Stimulated activated CD8-positive, alpha-beta memory T cell treated with anti-CD3 and anti-CD28 coated beads, Interleukin-7, amount 100 ng/mL, for 24 hours (primary cell): ENCODE measurements at places on chromosomes 12 and 14.

- DNase-seq: no peak
These were observed 11.3 kb downstream of the GARIN6 start for GRCh38 chr12:99658671-99659349.

DNA sequence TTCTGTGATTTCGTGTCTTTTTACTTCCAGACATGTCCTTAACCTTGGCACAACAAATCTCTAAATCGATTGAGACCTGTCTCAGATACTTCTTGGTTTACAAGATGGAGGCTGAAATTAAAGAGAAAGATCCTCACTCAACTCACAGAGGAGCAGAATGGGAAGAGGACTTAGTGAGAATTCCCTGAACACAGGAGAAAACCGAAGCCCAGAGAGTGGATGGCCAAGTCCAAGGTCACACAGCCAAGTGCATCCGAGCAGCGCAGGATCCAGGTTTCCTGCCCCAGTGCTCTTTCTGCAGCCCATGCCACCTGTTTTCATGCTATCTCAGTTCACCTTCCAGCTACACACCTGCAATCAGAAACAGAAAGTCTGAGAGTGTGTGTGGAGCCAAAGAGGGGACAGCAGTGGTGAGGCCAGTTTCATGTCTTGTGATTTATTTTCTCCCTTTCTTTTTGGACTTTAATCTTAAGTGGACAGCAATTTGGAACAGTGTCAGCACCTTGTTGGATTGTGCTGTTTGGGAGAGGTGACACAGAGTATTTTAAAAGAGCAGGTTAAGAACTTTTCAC is 22.9 kb upstream of the TCL1B start:
- no peak for DNase-seq

- no peak for DNase-seq
These were observed 111.1 kb downstream of the DIP2B start for GRCh38 chr12:50615907-50616296.

DNA sequence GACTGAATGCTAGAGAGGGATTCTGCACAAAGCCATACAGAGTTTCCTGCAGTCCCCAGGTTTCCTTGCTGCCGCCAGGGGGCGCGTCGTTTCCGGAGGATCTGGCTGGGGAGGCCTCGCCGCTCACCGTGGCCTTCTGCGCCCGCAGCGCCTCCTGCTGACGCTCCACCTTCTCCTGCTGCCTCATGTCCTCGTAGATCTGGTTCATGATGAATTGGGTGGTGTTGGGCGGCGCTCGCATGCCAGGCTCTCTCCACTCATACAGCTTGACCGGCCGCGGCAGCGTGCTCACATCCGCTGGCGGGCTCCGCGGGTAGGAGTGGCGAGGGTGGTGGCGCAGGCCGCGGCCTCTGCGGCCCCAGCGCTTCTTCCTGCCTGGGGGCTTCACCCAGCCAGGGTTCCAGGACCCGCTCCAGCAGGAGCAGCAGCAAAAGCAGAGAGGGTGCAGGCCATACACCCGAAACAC is 987 bp downstream of the CCER1 start:
- no peak for DNase-seq

DNA sequence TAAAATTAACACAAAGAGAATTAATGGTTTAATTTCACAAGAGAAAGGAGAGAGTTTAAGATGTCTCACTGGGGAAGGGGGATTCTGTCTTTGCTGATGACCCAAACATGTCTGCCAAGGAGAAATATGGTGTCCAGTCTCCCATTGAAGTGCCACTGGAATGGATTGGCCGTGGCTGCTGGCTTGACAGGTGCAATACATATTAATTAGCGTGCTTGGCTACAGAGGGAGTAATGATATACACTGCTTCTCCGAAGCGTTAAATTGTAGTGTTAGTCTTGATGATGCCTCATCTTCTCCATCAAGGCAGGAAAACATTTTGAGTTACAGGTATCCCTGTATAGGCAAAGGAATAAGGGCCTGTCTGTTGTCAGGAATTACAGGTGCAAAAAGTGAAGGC is 393.4 kb upstream of the TMPO start:
- no peak for DNase-seq

GRCh38 chr14:72847721-72848120 is 46.2 kb downstream of the DPF3 start:
- DNase-seq: no peak

DNA sequence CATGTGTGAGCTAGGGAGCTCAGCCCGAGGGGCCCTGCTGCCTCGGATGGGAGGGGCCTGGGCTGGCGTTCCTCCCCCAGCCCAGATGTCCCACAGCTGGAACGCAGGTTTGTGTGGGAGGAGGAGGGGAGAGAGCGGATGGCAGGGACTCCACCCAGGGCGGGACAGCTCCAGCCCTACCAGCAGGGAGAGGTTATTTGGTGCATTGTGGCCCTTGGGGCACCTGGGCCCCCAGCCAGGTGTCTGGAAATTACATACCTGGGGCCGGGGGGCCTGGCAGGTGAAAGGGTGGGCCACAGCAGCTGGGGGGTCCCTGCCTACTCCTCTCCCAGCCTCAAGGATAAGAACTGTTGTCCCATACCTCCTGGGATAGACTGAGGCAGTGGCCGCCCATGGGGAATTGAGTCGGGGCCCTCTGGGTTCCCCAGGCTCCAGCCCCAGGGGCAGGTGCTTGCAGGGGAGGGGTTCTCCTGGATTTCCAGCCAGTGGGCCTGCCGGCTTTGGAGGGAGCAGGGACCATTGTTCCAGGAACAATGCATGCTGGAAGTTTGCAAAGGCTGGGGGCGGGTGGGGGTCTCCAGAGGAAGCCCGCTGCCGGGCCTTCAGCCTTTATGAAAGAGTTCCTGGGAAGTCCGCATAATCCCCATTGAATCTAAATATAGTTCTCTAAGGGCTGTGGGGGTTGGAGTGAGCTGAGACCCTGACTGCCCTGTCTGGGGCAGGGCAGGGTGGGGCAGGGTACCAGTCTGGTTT is 1.2 kb downstream of the KIF26A start:
- DNase-seq: no peak

- DNase-seq: no peak
These were observed 42.4 kb downstream of the PLEKHG3 start for GRCh38 chr14:64746298-64747250.

DNA sequence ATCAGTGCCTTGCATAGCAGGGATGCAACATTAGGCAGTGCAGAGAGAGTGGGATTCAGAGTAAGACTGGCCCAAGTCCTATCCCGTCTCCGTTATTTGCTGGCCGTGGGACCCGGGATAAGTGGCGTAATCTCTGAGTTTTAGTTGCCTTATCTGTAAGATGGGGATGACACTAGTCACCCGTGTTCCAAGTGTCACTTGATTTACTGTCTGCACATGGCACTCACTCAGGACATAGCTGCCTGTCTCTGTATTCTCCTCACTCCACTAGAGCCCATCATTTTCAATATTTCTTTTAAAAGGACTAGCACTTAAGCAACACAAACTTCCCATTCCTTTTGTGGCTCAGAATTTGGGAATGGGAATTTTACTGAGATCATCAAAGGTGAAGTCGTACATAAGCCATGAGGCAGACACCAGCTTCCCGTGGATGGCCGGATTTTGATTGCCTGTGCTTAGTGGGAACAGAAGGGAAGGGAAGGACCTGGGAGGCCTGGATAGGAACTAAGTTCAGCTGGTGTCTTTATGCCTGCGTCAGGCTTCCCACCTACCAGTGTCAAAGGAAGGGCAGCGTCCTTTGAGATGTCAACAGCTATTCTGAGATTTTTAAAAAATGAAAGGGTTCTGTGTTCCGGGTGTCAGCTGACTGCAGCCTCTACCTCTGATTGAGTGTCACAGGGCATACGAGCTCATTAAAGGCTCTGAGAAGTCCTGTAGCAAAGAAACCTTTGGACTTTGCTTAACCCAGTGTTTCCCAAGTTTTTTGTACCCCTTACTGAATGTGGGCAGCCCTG is 361.4 kb downstream of the CACNA1C start:
- no peak for DNase-seq

- DNase-seq: no peak
These were observed 44.8 kb downstream of the CPSF6 start for GRCh38 chr12:69284131-69284530.

DNA sequence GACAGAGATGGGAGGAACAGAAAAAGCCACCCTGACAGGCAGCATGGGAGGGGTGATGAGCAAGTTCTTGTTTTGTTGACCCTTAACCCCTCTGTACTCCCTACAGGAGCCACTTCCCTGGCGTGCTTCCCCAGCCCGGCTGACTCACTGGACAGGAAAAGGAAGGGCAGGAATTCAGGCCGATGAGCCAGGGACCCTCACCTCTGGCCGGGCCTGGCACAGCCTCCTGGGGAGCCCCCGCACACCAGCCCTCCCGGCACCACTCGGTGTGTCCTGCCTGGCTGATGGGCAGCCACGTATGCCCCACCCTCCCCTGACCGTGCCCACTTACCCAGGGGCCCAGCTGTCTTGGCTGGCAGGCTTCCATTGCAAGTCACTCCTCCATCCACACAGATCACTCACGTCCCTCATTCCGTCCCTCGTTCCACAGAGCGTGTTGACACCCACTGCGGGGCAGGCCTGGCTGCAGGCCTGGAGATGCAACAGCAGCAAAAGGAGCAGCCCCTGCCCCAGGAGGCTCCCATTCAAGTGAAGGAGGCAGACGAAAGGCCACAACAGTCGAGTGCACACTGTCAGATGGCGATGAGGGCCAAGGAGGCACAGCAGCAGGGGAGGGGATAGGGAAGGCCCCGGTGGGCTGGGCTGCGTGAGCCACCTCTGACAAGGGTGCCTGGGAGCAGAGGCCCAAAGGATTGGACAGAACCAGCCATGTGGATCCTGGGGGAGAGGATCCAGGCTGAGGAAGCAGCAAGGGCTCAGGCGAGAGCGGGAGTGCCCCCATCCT is 19.7 kb upstream of the CD9 start:
- DNase-seq: no peak

DNA sequence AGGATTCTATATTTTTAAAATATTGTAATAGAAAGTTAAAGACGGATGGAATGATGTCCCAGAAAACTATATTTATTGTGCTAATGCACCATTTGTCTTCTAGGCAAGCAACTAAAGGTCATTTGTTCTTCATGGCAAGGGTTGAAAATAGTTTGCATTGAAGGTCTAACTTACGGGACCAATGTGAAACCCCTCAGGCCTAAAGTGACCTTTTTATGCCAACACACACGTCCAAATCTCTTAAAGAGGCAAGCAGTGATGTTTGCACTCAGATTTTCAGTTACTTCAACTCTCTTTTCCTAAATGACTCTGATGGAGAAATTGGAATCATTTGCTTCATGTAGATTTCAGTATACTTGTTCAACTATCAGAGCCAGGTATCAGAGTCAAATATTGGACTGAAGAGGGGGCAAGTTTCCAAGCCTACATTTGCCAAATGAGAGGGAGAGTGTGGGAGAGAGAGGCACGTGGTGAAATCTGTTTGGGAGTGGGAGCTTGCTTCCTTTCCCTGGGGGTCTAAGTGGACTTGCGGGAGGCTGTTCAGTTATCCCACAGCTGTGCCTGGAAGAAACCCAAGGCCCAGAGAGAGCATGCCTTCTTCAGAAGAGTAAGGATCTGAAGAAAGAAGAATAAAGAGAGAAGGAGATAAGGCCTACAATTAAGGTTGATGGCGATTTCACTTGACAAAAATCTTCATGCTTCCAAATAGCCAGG is 459.8 kb downstream of the BCAT1 start:
- DNase-seq: no peak

DNA sequence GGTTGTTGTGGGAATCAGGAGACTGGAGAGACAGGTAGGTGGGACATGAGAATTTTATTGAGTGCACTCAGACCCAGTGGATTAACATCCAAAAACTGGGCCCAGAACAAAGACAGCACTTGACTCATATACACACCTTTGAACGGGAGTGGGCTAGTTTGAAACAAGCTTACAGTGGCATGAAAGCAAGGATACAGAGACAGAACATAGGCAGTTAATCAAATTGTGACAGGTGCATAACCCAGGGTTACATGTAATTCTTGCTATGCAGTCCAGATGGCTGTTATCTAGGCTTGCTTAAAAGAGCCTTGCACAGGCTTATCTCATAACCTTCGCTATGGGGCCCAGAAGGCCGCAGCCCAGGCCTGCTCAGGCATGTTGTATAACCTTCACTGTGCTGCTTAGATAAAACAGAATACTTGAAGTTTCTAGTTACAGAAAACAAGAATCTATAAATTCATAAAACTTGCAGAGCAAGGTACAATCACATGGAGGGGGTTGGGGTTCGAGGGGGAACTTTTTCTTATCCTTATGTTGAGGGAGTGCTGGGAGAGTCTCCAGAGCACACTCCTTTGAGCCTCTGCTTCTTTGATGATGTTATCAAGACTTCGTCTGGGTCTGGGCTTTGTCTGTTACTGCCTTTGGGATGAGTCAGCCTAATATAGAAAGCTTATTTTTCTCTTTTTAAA is 81.7 kb downstream of the TNFAIP2 start:
- DNase-seq: no peak

GRCh38 chr14:64698903-64699302 is 5.3 kb upstream of the PLEKHG3 start:
- DNase-seq: no peak

GRCh38 chr12:126663304-126664094 is 1598.3 kb downstream of the AACS start:
- no peak for DNase-seq

GRCh38 chr12:117684471-117684870 is 284.3 kb downstream of the KSR2 start:
- DNase-seq: no peak

DNA sequence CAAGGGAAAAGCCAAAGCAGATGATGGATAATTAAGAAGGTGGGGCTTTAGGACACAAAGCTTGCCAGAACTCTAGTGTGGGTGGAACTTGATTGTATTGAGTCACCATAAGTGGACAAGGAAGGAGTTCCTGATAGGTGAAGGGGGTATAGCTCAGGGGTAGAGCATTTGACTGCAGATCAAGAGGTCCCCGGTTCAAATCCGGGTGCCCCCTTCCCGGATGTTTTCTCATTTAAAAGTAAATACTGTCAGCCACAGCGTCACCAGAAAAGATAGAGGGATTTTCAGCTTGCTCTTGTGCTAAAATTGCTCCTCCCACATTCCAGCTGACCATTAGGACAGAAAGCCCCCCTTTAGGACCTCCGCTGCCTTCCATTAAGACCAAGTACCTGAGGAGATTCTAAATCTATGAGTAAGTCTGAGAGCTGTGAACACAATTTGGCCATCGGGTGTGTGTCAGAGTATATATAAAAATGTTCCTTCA is 36.6 kb downstream of the DCAF4 start:
- DNase-seq: no peak

DNA sequence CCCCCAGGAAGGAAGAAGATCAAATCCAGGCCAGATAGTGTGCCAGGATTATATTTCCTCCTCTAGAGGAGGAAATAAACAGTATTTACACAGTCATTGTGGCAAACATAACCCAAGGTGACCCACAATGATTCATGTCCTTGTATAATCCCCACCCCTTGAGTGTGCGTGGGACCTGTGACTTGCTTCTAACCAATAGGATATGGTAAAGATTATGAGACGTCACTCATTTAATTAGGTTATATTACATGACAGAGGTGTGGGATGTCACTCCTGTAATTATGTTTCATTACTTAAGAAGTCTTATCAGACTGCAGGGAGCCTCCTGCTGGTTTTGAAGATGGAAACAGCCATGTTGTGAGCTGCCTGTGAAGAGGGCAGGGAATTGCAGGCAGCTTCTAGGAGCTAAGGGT is 12.2 kb upstream of the CATSPERB start:
- no peak for DNase-seq
